NCI-H524 treated with DMSO at 0.1 percent for 48 hours (cell line): ENCODE measurements at places on chromosomes 4 and X.

DNA sequence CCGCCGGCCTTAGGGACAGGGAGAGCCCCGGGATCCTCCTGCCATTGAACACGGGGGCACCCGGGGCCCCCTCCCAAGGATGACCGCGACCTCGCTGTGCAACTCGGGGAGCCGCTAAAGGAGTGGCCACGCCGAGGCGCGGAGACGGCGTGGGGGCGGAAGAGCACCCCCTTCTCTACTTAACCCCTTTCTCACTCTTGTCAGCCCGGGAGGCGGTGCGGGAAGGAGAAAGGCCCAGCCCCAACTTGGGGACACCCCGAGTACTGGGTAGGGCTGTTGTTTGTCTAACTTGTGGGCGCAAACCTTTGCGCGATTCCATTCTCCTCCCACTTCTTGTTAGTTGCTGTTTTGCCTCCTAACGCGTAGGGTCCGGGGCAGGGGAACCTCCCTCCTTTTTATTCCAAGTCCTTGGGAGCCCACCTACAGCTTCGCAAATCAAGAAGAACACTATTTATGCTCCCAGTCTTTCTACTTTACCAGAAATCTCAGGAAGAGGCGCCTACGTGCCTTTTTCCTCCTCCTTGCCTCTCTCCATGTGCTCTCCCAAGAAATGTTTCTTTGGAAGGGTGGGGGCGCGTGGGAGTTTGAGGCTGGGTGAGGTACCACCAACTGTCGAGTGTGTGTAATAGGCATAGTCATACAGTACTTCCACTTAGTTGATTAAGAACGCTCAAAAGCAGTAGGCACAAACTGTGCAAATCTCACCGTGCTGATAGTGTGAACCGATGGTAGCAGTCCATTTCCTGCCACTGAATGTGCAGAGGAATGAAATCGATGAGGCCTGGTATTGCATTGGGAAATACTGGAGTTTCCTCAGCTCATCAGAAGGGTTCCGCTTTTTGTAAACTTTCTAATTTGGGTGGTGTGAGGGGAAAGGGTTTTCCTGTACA is 813 bp downstream of the DIAPH2 start:
- DNase-seq, result no peak

GRCh38 chrX:152632445-152633097 is 5.1 kb upstream of the GABRQ start:
- no peak for DNase-seq

DNA sequence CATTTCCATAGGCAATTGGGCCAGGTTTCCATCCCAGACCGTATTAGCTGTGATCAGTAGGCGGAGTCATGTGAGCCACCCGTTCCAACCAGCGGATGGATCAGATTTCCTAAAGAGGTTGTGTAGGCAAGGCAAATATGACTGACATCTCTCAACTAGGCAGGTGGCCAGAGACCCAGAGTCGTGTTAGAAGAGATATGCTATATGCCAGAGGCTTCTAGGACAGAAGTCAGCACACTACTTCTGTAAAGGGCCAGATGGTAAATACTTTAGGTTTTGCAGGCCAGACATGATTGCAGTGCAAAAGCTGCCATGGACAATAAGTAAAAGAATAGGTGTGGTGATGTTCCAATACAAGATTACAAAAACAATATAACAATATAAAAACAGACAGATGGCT is 788.4 kb downstream of the RPA4 start:
- DNase-seq, result peak; percentile 97

- no peak for DNase-seq
These were observed 3.7 kb upstream of the GPR82 start for GRCh38 chrX:41720125-41720779.

GRCh38 chr4:165656829-165657490 is 216.1 kb upstream of the TLL1 start:
- no peak for DNase-seq

DNA sequence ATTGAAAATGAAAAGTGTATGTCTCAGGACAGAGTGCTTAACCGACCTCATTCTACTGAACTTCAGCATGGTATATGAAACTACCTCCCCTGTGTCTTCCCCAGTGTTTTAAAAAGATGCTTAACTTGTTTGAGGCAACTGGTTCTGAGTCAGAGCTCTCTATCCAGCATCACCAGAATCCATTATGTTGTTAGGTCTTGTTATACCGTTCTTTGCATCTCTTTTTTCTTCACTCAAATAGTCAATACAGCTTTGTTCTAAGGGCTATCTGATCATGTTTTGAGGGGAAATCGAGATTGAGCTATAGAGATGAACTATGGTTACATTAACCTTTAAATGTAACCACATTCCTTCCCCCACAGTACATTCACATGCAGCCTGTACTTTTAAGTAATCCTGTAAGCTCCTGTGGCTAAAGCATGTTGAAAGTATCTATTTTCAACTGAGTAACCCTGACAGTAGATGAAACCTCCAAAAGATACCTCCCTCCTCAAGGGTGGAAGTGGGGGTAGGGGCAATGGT is 514.4 kb downstream of the RPA4 start:
- DNase-seq, result no peak

- DNase-seq, result no peak
These were observed 512.3 kb downstream of the CFAP47 start for GRCh38 chrX:36431819-36432218.

DNA sequence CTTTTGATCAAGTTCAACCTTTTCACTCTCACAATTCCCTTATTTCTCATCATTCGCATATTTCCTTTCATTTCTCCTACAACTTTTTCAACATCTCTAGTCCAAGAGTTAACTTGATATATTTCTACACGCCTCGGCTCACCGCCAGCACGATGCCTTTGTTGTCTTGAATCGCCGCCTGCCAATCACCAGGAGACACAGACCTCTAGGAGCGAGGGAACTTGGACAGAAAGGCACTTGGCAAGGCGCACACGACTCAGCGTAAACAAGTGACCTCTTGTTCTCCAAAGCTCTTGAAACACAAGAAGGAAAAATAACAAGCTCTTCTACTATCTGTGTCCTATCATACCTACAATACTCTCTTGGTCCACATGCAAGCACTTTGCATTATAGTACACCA is 27.1 kb upstream of the RBMX start:
- DNase-seq, result no peak

DNA sequence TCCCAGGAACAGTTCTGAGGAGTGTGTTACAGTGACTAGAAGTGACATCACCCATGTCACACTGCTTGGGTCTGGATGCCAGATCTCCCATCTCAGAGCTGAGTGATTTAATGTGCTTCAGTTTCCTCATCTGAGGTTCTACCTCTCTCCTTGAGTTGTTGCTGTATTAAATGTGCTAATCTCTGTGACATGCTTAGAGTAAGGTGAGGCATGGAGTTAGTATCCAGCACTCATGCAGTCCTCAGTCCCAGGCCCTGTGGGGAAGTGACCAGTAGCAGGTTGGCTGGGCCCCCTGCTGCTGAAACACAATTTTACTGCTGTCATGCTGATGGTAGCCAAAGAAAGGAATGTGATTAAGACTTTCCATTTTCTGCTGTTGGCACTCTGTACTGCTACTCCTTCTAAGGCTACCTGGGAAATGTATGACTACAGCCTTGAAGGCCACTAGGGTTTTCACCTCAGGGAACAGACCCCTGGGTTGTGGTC is 639.6 kb downstream of the MID1IP1 start:
- no peak for DNase-seq

DNA sequence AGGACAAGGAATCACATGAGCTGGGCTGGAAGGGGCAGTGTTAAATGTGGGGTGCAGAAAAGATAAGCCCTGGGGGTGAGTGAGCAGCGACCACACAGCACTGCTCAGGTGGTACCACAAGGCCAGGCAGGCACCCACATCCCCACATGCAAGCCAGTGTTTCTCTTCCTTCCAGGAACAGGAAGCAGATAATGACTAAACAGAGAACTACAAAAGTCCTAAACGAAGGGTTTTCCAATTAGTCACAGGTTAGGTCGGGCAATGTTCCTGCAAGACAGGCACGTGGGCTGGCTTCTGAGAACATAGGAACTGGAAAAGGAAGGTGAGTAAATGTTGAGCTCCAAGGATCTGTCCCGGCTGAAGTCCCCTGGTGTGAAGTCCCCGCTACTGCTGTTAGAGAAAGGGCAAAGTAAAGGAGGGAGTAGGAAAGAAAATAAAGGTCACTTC is 19.5 kb downstream of the RELL1 start:
- DNase-seq, result no peak
